ENCODE measurements at places on chromosomes 1 and 21.

DNA sequence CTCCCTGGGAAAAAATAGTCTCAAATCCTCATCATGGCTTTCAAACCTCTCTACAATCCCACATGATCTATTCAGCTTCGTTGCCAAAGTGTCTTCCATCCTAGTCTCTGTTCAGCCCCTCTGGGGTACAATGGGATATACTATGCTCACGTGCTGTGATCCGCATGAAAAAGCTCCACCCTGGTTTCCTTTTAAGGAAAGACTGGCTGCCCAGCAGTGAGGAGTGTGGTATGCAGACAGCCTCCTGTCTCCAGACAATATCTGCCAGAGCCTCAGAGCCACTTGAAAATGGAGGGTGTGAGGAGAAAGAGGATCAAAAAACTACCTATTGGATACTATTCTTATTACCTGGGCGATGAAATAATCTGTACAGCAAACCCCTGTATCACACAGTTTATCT lies 194.5 kb downstream of the LHX8 start:
- DNase-seq = no peak

GRCh38 chr21:43782431-43783097 lies 6.5 kb upstream of the CSTB start:
- DNase-seq = no peak

DNA sequence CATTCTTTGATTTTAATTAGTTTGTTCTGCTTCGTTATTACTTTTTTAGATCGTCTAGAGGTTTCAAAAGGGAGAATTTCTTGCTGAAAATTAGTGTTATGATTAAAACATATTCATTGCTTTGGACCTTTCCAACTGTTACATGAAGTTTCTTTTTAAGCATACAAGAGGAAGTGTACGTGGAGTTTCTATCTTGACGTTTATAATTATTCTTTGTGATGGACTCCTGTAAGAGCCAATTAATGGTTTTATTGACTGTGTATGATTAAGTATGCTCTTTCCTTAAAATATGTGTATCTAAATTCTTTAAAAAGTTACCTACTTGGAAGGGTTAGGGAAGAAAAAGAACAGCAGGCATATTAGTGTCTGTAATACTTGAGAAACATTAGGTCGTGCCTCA lies 37.8 kb downstream of the SPEN start:
- no peak for DNase-seq

DNA sequence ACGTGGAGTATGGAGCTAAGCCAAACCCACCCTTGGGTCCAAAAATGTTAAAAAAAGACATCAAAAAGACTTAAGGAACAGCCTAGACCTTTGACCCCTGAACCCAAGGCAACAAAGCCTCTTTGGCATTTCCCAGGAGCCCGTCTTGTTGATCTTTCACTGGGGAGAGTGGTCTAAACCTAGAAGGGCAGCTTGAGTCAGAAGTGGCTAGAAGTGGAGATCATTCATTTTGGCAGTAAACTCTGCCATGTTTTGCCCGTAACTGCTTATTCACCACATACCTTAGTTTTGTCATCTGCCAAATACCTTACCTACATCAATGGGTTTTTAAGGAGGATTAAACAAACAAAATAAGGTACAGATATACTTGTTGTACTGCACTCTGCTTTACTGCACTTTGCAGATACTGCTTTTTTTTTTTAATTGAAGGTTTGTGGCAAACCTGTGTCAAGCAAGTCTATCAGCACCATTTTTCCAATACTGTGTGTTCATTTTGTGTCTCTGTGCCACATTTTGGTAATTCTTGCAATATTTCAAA lies 1.7 kb upstream of the CTSE start:
- no peak for DNase-seq

DNA sequence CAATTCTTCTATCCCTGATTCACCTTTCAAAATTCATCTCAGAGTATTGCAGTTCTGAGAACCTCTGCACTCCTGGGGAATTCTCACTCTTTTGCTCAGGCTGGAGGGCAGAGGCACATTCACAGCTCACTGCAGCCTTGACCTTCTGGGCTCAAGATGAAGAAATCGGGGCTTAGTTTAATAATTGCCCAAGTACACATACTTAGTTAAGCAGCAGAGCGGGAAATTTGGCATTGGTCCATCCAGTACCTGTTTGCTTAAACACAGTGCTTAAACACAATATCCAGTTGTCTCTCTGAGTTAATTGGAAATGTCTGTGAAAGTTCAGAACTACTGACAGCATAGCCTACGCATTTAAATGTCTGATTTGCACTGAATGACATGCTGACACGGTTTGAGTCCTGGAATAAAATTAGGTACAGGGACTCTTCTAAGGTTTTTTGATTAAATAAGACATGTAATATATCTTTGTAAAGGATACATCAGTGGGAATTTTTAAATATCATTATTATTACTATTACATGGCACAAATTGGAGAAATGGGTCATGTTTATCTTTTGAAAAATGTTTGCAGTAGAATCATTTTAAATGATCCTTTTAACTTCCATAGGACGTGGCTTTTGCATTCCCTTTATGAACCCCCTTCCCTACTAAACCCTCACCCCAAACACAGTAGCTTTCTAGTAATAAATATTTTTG lies 337.4 kb downstream of the SRGAP2C start:
- DNase-seq = no peak

- no peak for DNase-seq
Observed at GRCh38 chr21:37811711-37812110, 104.5 kb downstream of the KCNJ6 start.

DNA sequence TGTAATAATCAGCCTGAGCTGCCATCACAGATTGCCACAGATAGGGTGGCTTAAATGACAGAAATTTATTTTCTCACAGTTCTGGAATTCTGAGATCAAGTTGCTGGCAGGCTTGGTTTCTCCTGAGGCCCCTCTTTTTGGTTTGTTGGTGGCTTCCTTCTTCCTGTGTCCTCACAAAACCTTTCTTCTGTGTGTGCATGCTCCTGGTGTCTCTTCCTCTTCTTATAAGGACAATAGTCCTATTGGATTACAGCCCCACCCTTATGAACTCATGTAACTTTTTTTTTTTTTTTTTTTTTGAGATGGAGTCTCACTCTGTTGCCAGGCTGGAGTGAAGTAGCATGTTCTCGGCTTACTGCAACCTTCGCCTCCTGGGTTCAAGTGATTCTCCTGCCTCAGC lies 41.0 kb upstream of the F3 start:
- DNase-seq = no peak

- peak; percentile 71 for DNase-seq
Observed at GRCh38 chr1:9724706-9725476, 73.4 kb downstream of the PIK3CD start.

- DNase-seq = peak; percentile 94
Observed at GRCh38 chr21:45292399-45293219, 4.9 kb upstream of the POFUT2 start.

GRCh38 chr1:87702455-87702854 lies 373.8 kb downstream of the LMO4 start:
- no peak for DNase-seq

- DNase-seq = peak; percentile 71
Observed at GRCh38 chr1:245858722-245859492, 648.2 kb downstream of the SMYD3 start.

GRCh38 chr1:220462752-220463151 lies 65.2 kb upstream of the MARK1 start:
- DNase-seq = no peak

DNA sequence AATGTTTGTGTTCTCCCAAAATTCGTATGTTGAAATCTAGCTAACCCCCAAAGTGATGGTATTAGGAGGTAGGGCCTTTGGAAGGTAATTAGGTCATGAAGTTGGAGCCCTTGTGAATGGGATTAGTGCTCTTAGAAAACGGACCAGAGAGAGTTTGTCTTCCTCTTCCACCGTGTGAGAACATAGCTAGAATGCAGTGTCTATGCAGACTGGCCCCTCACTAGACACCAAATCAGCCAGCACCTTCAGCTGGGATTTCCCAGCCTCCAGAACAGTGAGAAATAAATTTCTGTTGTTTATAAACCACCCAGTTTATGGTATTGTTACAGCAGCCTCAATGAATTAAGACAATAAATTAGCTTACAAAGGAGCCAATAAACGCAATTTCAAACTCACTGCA lies 58.0 kb downstream of the KIAA0319L start:
- no peak for DNase-seq

DNA sequence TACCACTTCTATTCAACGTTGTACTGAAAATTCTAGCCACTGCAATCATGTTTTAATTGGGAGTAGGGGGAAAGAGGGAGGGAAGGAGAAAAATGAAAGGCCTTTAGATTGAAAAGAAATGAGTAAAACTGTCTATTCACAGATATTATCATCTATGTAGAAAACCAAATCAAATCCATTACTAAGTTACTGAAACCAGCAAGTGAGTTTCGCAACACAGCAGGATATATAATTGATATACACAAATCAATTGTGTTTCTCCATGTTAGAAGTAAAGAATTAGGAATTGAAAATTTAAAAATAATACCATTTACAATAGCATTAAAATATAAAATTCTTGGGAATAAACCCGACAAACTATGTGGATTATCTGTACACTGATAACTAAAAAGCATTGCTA lies 19.2 kb downstream of the SFT2D2 start:
- no peak for DNase-seq

- DNase-seq = no peak
Observed at GRCh38 chr1:171606402-171606941, 15.6 kb upstream of the MYOCOS start.

DNA sequence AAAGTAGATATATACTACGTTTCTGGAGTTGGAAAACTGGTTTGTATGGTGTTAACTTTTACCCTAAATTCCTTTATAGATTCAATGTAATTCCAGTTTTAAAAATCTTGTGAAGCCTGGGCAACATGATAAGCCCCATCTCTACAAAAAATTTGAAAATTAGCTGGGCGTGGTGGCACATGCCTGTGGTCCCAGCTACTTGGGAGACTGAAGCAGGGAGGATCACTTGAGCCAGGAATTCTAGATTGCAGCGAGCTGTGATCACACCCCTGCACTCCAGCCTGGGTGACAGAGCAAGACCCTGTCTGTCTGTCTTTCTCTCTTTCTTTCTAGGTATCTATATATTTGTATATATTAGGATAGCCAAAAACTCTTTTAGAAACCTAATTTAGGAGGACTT lies 141.9 kb downstream of the CLEC20A start:
- DNase-seq = no peak

GRCh38 chr1:48068206-48068605 lies 71.0 kb upstream of the TRABD2B start:
- DNase-seq = no peak

GRCh38 chr1:37305841-37306240 lies 168.5 kb upstream of the ZC3H12A start:
- DNase-seq = no peak

DNA sequence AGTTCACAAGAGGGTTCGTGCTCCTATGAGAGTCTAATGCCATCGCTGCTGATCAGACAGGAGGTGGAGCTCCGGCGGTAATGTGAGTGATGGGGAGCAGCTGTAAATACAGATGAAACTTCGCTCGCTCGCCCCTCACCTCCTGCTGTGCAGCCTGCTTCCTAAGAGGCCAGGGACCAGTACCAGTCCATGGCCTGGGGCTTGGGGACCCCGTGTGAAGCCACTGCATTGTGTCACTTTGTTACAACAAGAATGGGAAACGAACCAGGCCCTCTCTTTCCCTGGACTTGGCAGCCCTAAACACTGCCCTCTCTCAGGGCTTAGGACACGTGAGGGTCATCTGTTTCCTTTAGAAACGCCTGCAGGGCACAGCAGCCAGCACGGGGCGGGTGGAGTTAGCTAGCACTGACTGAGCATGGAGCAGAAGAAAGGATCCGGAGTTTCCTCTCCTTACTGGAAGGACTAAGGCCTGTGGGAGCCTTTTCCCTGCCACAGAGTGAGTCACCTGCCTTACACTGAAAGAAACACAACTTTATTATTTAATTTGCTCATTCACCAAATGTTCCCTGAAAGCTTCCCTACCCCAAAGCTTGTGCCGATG lies 185.2 kb upstream of the TMEM51 start:
- DNase-seq = peak; percentile 78

DNA sequence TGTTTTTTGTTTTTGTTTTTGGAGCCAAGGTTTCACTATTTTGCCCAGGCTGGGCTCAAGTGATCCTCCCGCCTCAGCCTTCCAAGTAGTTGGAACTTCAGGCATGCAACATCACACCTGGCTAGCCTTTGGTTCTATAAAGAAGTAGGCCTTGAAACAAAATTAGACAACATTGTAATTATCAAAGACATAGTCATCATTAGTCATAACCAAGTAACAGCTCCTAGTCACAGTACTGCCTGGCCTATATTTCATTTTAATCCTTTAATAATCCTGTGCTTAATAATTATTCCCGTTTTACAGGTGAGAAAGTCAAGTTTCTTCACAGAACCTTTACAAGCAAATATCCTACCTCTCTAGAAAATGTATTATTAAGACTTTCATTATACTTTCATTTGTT lies 52.3 kb upstream of the TBX15 start:
- DNase-seq = no peak

- peak; percentile 24 for DNase-seq
Observed at GRCh38 chr1:235708390-235708962, 58.9 kb upstream of the GNG4 start.

DNA sequence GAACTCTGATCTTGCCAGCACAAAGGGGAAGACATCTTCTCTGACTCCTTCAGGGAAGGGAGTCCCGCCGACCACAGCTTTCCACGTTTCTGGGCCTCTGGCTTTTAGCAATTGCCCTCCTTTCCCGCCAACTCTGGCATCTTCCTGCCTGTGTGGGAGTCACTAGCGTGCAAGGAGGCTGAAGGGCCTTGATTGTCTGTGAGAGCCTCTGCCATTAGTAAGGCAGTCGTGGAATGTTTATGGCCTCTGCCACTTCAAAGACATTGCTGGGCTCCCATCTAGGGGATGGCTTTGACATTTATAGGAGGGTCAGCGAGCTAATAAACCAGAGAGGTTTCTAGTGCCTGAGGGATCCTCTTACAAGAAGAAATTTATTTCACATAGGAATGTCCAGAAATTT lies 14.3 kb upstream of the PROK1 start:
- no peak for DNase-seq

DNA sequence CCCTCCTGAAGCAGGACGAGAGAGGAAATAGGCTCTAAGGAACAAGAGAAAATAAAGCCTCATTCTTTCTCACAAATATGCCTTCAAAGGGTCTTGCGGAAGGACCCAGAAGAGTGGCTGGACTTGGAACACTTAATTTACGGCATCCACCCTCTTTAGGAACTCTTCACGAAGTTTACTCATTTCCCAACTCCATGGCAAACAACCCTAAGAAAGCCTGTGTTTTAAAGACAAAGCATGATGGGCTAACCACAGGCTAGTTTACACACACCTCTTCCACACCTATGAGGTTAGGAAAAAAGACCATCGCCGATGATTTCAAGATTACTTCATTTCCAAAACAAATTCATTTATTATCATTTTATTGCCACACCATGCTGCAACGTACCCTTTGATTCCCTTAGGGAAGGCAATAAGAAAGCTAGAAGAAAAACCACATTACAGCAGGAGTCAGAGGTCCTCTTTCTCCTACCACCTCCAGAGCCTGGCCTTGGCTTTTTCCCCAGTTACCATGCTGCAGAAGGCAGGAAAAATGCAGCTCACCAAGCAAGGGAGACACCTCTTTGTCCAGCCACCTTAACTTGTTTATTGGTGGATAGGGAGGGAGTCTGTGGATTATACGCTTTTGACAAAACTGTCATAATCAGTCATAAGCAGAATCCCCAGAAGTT lies 29.6 kb downstream of the CHI3L2 start:
- DNase-seq = no peak
